NCI-H2029 treated with DMSO at 0.1 percent for 48 hours (cell line): ENCODE measurements at places on chromosomes 1 and 21.

GRCh38 chr21:37153935-37154350 lies 80.9 kb downstream of the TTC3 start:
- no peak for DNase-seq

DNA sequence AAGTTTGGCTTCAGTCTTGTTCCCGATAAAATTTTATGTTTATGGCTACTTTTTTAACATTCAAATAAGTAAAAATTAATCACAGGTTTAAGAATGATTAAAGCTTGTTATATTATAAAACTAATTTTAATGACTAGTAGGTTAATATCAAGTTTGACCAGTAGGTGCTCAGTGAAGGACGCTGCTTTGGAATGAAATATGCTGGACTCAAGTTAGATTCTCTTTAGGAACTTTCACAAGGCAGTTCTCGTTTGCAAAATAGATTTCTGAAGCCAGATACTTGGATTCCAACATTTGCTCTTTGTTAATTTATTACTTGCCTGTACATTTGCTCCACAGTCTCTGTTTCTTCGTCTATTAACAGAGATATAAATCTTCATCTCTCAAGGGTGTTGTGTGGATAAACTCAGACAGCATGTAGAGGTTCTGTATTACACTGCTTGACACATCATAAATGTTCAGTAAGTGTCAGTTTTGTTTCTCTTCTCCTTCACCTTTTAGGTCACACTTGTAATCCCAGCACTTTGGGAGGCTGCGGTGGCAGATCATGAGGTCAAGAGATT lies 432.8 kb upstream of the CHRM3 start:
- no peak for DNase-seq

DNA sequence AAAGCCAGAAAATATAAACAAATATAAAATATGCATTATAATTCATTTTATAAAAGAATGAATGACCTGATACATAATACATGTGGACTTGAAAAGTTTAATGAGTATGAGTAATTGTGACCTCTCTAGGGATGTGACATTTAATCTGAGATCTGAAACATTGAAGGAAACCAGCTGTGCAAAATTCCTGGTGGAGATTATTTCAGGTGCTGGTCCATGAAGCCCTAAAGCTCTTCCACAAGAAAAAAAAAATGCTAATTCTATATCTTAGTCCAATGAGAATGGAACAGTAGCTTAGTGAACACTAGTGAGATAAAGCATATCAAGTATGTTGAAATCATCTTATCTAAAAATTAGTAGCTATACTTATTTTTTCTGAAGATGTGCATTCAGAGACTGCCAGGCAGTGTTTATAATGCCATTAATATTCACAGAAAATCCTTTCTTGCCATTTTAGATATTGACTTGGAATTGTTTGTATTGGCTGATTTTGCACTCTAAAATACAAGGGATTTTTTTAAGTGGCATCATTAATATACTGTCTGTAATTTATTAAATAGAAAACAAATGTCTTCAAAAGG lies 1485.9 kb downstream of the PLA2G4A start:
- no peak for DNase-seq

DNA sequence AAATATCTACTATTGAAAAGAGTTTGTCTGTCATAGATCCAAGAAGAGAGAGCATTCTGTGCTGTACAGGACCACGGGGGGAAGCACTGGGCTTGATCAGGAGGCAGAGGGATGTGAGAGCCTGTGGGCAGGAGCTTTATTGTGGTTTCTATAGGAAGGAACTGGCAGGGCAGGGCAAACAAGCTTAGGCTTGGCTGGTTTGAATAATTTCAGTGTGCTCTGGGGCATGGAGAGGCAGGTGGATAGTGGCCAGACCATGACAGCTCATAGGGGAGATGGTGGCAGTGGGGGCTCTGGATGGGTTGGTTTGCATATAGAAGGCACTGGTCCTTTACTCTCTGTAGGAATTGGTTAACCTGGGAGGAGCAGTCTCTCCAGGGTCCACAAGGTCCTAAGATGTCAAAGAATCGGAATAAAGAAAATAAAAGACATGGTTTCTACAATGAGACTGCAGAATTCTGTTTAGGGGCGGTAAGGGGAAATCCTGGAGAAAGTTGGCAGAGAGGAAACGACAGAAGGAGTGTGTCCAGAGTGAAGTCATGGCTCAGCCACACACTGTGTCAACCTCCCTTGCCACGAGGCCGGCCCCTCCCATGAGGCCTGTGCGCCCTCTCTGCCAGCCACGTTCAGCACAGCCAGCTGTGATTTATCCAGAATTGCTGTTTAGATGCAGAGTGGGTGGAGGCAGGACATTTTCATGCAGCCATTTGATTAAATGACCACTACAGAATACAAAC lies 81.7 kb upstream of the PGBD5 start:
- DNase-seq: no peak

- DNase-seq: no peak
These were observed at the start of gene DDR2 for GRCh38 chr1:162632217-162632666. DDR2 (plus strand) TSS chr1:162632464; CDS start chr1:162719064, 86,600 bp downstream.

DNA sequence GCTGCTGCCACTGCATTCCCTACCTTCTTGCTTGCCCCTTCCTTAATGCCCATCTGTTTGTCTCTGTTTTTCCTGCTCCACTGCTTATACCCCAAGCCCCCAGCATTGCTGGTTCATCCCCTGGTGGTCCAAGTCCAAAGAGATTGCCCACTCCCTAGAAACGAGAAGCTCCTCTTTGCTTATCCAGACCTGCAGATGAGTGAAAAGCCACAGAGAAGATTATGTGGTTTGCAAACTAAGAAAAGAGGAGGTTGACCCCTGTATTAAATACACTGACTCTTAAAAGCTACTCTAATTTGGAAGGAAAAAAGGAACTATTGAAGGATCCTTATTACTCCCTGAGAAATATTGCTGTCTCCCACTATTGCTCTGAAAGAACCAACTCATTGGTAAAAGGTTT lies 146.8 kb upstream of the RAB4A start:
- no peak for DNase-seq

GRCh38 chr1:200174525-200175295 lies 147.2 kb downstream of the NR5A2 start:
- DNase-seq: no peak

DNA sequence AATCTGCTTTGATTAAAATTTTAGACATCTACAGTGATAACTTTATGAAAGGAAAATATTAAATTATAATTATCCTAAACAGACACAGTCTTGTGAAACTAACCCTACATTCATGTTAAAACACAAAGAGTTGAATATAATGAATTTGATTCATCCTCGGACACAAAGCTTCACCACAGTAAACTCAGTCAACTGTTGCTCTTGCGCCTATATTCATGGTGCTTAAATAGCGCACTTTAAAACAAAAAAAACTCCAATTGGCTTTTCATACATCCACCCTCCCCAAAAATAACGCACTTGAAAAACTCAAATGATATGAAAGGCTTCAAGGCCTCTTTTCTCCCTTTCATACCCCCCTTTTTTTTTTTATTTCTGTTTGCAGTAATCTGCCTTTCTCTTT lies 260.3 kb downstream of the FAF1 start:
- DNase-seq: no peak

- DNase-seq: no peak
These were observed 175.0 kb upstream of the TNR start for GRCh38 chr1:175918364-175918801.

DNA sequence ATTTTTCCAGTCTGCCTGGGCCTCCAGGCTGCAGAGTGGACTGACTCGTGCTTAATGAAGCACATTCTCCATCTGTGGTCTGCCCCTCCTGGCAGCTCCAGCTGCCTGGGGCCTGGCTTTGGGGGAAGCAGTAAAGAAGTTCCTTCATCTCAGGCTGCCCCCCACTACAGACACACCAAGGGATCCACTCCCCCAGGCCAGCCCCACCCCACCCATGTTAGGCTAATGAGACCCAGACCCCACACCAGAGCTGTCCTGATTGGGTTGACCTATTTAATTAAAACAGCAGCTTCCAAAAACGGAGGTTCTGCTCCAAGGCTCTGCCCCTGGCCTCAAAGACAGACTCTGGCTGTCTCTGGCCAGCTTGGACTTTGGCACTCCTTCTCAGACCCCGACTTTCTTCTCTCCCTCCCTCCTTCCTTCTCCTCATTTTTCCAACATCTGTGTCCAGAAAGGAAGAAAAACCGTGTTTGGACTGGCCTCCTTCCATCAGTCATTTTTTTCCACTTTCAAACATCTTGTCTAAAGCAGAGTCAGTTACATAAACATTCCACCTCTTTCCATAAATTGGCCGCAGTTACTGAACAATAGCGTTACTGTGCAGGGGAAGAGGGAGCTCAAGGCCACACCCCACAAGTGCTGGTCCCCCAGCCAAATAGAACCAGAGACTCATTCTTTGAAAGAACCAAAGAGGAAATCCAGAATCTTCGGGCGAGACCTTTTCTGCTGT lies 29.7 kb downstream of the SERTAD4 start:
- no peak for DNase-seq

GRCh38 chr1:243433737-243434370 lies 178.0 kb downstream of the SDCCAG8 start:
- no peak for DNase-seq

DNA sequence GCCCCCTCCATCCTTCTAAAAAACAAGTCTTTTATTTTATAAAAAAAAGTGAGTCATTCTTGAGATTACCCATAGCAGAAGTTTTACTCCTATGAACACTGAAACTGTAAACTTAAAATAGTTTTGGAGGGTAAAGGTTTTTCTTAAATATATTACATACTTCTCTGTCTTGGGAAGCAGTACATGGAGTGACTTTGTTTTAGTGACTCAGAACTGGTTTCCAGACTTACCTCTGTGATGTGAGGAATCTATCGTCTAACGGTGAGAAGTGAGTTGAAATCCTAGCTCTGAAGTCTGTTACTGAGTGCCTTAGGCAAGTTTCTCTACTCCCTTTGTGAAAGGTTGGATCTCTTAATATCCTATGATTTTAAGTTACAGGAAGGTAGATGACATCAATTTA lies 176.3 kb upstream of the POU3F1 start:
- no peak for DNase-seq

DNA sequence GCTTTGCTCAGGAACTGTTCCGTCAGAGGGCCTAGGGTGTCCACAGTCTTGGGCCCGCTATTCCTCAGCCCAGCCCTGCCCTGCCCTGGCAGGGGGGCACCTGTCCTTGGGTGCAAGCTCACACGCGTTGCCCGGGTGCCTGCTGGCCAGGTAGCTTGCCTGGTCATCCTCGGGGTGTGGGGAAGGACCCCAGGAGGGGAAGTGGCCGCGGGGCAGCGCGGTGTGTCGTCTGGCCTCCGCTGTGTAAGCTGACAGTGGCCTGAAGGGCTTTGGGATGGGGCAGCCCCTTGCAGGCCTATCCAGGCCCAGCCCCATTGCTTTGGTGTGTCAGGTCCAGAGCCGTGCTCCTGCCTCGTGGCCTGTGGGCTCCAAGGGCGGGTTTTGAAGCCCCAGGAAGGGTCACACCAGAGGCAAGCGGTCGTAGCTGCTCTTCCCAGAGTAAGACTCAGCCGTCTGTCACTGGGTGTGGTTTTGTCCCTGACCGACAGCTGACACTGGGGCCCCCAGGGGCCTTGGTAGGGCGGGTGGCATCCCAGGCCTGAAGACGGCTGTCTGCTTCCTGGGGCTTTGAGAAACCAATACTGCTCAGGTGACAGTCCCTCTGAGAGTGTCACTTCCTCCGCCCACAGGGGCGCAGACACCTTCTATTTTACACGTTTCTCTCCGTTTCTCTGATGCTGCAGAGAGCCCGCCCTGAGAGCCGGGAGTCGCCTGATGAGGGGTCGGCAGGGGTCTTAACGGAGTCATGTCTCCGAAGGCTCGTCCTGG lies 72.1 kb downstream of the SKI start:
- no peak for DNase-seq

- DNase-seq: no peak
These were observed 55.4 kb downstream of the RUNX3 start for GRCh38 chr1:24874611-24875234.

- DNase-seq: no peak
These were observed 84.2 kb downstream of the PTGER3 start for GRCh38 chr1:70963374-70963773.

- no peak for DNase-seq
These were observed 55.3 kb upstream of the PRELP start for GRCh38 chr1:203420263-203420662.

GRCh38 chr1:60036856-60037460 lies 36.6 kb downstream of the C1orf87 start:
- no peak for DNase-seq

DNA sequence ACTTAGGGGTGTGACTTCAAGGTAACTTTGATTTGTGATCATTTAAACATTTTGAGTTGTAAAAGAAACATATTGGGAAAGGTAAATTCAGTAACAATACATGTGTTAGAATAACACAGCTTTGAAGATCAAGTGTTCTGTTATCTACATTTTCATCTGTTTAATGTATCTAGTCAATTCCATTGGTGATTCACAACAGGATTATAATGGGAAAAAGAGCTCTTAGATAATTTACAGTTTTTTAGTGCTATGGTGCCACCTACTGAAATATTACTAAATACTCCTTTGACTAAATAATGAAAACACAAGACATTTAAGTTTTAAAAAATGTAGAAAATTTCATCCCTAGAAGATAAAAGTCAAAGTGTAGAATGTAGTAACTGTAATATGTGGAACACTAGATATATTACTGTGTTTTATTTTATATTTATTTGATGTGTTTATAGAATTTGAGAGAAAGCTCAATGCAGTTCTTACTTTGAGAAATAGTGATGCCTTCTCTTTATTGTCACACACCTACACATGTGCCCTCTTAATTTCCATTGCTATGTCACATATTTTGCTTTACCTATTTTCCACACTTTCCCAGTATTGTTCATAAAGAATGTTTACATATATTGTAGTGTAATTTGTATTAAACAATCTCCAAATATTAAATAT lies 47.4 kb downstream of the PTPRC start:
- DNase-seq: no peak

- DNase-seq: no peak
These were observed 52.3 kb upstream of the DUSP10 start for GRCh38 chr1:221794079-221794670.
